Substantia nigra (tissue), 51 donors: ENCODE measurements at places on chromosomes 4 and X.

GRCh38 chr4:139282721-139283075, 2.7 kb upstream of the MGARP start:
- no peak for DNase-seq

DNA sequence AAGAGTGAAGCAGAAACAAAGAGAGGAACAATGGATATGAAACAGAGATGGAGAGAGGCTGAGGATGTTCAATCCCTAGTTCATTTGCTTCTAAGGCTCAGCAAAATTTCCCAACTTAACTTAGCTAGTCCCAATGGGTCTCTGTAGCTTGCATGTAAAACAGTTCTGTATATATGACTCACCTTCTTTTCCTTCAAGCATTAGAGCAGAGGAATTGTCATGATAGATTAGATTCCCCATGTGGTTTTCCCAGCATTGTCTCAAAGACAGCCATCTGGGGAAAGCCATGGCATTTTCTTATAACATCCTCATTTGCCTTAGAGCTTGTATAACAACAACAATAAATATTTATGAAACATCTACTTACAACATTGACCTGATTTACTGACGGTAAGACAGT, 93.9 kb upstream of the GATB start:
- DNase-seq = no peak

- DNase-seq = no peak
Observed at GRCh38 chr4:41912546-41912945, 22.7 kb upstream of the TMEM33 start.

DNA sequence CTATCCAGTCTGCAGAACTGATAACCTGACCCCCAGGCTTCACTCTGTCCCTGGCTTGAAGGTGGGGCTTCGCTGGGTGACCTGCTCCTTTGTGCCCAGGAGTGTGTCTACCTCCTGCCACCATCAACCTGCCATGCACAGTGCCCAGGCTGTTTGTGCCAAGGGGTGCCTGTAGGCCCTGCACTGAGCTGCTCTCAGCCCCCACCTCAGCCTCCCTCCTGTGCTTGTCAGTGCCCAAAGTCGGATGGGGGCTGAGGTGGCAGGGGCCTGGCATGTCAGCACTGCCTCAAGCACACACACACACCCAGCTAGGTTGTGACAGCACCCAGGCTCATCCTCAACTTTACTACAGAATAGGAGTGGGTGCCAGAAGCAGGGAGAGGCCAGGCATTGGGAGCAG, 23.5 kb downstream of the SPCS3 start:
- DNase-seq = no peak

- DNase-seq = no peak
Observed at GRCh38 chr4:3304831-3305609, 12.2 kb downstream of the RGS12 start.

- DNase-seq = no peak
Observed at GRCh38 chr4:73772363-73772762, 32.0 kb downstream of the CXCL8 start.

DNA sequence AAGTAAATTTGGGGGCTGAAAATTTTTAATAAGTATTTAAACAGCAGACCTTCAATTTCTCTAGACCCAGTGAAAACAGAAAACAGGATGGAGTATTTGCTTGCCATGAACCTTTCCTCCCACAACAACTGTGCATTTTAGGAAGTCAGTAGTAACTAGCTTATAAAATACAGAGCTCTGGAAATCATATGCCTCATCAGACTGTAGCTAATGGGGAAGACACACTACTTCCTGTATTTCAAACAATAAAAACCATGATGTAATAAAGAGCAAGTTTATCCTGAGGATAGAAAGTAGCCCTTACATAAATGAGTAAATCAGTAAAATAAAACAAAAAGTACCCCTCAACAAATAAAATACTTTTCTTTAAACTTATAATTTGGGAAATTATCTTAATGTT, 280.1 kb upstream of the ZFP42 start:
- no peak for DNase-seq
